Fibroblast of the conjunctiva (primary cell): ENCODE measurements at places on chromosomes 3 and 15.
A peak's percentile ranks its signal among the peaks of the same experiment; 100 is the strongest.

DNA sequence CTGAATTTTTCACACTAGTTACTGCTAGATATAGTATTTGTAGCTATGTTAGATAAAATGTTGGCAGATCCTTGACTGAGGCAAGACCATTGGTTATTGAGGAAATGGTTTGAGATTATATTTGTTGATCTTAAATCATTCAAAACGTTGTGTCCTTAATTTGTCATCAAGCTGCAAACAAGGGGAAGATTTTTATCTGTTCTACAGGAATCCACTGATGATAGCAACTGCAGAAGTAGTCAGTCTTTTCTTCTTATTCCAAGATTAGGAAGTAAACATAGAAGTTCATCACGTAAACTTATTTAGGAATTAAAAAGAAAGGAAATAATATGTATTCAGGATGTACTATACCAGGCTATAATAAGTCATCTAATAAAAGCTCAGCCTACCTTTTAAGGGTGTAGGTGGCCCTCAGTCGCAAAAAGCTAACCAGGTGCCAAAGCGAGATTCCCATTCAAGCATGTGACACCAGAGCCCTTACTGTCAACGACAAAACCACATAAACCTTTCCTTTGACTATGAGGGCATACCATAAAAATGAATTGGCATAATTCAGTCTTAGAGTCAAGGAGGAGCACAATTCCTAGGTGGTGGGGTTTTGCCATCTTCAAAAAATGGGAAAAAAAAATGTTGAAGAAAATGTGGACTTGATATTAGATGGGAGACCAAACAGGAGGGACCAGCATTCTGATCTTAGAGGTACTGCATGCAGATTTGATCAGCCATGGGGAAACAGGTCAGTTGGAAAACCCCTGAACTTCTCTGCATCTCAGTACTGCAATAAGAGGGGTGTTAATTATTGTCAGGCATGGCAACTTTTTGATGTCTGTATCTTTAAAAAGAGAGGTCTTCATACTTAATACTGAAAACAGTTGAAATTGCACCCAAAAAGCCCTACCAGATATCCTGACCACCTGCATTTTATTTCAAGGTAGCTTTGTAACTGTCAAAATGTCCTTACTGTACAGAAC is 212.5 kb upstream of the UBE2E1 start:
- DNase-seq: no peak

DNA sequence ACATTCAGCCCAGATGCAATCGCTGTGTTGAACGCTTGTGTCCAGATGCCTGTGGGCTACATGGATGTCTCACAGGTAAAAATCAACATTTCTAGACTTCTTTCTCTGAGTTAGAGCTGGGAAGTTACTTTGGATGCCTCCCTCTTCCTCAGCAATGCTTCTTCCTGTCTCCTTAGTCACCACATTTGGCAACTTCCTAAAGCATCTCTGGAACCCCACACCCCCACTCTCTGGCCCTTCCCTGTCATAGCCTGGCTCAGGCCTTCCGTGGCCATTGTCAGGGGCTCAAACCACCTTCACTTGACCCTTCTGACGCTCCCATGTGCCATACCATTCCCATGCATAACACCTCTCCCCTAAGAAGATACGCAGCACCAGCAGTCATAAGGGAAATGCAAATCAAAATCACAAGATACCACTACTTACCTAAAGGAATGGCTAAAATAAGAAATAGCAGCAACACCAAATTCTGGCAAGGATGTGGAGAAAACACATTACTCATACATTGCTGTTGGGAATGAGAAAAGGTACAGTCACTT is 21.6 kb upstream of the RGMA start:
- DNase-seq: no peak

- DNase-seq: no peak
Measured at GRCh38 chr3:178306432-178307115, 229.7 kb upstream of the KCNMB2 start.

DNA sequence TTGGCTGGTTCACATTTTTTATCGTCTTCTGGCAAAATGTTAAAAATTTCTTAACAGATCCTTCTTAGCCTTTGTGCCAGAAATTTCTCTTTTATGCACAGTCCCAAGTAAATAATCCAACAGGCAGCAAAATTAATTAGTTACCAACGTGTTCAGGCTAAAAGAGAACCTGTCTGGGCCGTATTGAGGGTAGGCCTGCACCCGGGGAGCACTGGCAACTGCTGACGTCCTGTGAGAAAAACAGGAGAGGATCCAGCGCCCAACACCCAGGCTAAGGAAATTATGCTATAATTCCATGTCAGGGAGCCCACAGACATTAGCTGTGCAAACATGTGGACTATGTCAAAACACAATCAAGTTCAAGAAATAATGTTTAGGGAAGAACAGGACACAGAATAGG is 30.7 kb upstream of the CSTA start:
- no peak for DNase-seq

DNA sequence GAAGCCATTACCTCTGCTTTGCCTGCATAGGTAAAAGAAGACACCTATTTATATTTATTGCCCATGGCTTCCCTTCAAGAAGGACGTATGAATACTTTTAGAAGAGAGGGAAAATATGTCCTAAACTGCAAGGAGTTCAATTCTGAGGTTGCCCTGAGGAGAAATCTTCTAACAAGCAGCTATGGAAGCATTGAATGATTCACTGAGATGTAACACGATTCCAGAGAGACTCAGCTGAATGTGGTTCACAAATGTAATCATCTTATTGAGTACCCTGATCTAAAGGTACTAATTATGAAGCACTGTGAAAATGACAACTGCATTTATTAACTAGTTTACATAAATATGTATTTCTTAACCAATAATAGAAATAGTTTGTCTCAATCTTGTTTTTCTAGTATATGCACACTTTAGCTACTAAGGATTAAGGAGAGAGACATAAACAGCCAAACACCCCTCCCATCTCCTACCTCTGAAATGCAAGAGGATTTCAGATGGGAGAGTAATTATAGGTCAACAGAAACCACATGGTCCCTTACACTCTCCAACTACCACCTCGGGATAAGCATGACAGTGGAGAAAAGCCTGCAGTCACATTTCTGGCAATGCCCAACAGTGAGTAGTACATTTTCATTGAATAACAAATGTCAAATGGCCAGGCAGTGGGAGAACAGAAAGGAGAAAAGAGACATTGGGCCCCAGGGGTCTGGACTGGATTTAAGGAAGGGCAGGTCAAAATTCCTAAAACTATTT is 506.2 kb upstream of the IL12A start:
- DNase-seq: no peak

DNA sequence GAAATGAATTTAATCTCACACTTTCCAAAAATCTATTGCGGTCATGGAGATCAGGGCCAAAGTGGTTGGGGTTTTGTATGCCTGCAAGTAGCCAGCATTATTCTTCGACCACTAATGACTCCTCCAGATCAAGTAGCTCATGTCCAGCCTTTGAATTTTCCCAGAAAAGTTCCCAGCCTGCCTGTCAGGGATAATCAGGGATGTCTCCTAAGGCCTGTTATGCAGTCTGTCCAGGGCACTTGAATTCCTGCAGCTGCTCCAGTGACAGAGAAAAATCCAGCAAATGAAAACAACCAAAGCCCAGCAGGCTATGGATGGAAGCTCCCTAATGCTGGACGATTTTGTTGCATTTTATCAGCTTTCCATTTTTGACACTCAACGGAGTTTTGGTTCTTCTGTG is 215.4 kb downstream of the ADAMTSL3 start:
- DNase-seq: no peak

DNA sequence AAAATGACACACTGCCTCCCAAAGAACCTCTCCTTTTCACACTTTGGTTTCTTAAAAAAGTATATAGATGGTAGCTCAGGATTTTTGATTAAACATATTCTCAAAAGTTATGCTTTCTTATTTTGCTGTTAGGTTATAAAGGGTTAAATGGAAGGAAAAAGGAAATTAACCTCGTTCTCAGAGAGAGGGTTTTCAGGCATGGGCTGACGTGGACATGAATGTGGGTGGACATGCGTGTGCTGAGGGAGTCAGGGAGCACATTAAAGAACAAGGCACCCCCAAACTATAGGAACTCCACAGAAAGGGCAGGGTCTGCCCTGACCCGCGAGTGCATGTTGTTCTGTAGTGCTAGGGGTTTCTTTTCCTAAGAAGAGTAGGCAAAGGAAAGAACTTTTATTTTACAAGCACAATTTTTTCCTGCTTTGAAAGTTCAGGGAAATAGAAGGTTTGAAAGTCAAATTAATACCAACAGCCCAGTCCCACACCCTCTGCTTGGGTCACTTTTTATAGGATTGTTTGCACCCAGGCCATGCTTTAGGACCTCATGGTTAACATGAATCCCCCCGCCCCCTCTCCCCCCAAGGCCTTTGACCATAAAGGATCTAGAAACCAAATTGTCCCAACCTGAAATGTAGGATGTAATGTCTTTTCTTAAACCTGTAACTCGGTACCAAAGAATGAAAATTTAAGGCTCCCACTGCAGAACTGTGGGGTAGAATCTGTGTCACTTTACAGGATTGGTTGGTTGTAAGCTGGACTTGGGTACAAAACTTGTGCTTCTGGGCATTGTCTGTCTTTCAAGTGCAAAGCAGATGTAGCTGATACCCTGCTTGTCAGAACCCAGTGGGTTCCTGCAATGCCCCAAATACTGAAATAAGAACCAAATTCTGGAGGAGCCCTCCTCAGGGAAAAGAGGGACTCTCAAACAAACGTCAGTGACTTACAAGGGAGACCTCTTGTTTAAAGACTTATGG is 58.5 kb upstream of the CCR4 start:
- no peak for DNase-seq

GRCh38 chr15:66047321-66048024 is 178.2 kb downstream of the RAB11A start:
- DNase-seq: no peak

DNA sequence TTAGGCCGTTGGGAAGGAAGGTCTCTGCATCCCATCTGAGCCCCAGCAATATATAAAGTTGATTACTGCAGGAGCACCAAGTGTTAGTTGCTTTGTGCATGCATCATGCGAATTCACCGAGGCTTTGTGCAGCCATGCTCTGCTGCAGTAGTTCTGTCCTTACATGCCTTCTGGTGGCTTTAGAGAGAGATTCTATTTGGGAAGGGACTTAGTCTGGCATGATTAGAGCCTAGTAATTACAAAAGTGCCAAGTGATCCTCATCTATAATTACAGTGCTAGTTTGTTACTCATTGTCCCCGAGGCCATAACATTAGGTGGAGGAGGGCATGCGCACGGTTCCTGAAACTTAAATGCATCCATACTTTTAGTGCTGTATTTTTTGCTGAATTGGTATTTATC is 353.6 kb downstream of the CNTN4 start:
- no peak for DNase-seq

- DNase-seq: no peak
Measured at GRCh38 chr3:171875923-171876412, 32.8 kb downstream of the TMEM212 start.

DNA sequence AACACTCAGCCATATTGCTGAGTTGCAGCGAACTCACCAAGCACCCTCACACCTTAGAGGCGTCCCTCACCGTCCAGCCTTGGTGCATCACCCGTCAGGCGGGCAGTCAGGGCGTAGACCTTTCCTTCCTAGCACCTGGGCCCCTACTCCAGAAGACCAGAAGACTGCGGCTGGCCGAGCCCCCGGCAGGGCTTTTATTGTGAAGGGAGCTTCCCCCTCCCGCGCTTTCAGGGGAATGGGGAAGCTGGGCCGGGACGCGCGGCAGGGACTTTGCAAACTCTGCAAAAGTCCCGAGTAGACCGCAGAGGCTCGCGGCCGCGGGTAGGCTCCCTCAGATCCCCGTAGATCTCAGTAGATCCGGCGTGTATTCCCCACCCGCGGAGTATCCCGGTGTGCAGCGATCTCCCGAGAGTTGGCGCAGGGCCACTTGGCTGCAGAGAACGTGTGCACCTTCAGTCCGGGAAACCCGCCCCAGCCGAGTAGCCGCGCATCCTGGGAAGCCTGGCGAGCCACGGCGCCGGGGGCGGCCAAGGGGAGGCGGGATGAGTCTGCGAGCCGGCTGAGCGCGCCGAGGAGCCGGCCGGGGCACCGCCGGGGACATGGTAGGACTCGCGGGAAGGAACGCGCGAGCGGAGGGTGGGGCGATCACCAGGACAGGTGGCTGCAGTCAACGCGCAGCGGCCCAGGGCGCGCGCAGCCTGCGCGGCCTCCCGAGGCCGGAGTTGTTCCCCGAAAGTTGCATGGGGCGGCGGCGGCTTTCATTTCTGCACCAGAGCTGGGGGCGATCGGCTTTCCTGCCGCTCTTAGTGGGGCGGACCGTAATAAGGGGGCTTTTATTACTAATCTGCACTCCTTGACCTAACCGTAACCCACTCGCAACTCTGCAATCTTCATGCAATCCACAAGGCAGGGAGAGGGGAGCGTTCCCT is at the start of gene GASK1A:
GASK1A (plus strand) TSS at position 268 of the 929 bp plus-strand sequence; CDS start at position 600, 332 bp downstream.
- DNase-seq: no peak

GRCh38 chr3:150319900-150320299 is 88.2 kb upstream of the TSC22D2 start:
- peak; percentile 84 for DNase-seq

- DNase-seq: no peak
Measured at GRCh38 chr3:30553641-30554316, 52.6 kb upstream of the TGFBR2 start.

GRCh38 chr3:66441129-66441528 is 59.7 kb downstream of the LRIG1 start:
- DNase-seq: no peak

- DNase-seq: no peak
Measured at GRCh38 chr3:151384741-151385174, at the start of gene P2RY12. Gene P2RY12, minus strand, starts transcription at chr3:151384753. Its CDS starts 45,908 bp downstream, at chr3:151338845.

DNA sequence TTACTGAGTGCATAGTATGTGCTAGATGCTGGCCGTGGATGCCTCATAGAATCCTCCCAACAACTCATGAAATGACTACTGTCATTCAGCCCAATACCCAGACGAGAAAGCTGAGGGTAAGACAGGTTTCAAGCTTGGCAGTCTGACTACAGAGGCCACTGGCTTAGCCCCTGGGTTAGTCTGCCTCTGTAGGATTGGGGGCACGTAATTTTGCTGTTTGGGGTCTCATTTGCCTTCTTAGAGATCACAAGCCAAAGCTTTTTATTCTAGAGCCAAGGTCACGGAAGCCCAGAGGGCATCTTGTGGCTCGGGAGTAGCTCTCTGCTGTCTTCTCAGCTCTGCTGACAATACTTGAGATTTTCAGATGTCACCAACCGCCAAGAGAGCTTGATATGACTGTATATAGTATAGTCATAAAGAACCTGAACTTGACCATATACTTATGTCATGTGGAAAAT is 1.0 kb upstream of the CCR5 start:
- DNase-seq: no peak
